ENCODE measurements at places on chromosomes 6 and 20. TPM values are rescaled to one million over a fixed set of nuclear protein-coding genes. Genes with fewer than 3 reads are reported as not detected.

- H3K27me3 ChIP-seq: no peaks in the 10 kb centered on the region
- H3K27ac ChIP-seq: no peak overlapping the region
- no peaks in the 10 kb centered on the region for H3K36me3 ChIP-seq
- no peaks in the 10 kb centered on the region for H3K4me1 ChIP-seq
- DNase-seq: no peak
- H3K4me3 ChIP-seq: no peak overlapping the region
Observed at GRCh38 chr6:116543149-116543548, 2.3 kb downstream of the TRAPPC3L start.

DNA sequence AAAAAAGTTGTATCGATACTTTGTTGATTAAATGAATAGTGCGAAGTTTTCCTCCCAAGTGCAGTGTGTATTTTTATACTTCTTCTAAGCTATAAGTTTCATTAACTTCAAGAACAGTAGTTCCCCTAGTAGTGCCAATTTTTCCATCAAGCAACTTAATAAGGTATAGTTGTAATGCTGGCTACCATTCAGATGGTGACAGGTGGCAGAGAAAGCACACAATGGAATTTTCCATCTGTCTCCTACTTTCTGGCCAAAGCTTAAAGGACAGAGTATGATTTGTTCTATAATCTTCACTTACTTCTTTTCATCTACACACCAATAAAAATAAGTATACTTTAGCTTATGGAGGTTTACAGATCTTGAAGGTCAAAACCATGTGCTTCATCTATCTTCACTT is 431.1 kb downstream of the NKAIN2 start:
- H3K36me3 ChIP-seq: no peaks in the 10 kb centered on the region
- H3K4me3 ChIP-seq: no peak overlapping the region
- no peaks in the 10 kb centered on the region for H3K27me3 ChIP-seq

DNA sequence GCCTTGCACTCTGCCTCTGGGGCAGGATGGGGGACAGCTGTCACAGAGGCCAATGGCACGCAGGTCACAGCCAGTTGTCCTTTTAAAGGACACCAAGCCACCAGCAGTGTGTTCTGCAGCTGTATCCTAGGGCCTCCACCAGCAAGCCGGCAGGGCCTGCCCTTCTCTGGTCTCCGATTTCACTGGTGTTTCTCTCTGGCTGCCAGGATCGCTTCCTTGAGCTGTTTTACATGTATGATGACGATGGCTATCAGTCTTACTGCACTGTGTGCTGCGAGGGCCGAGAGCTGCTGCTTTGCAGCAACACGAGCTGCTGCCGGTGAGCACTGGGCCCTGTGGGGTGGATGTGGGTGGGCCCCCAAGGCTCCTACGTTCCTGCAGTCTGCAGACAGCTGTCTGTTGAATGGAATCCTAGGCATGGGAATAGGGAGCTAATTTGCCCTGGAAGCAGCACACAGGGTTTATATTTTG is 22.7 kb upstream of the MAPRE1 start:
- H3K36me3 ChIP-seq: no peaks in the 10 kb centered on the region
- no peak overlapping the region for H3K4me3 ChIP-seq
- no peaks in the 10 kb centered on the region for H3K4me1 ChIP-seq
- H3K27me3 ChIP-seq: no peaks in the 10 kb centered on the region

- no peak for DNase-seq
- H3K27ac ChIP-seq: no peak overlapping the region
- no peaks in the 10 kb centered on the region for H3K27me3 ChIP-seq
- H3K4me1 ChIP-seq: no peaks in the 10 kb centered on the region
- H3K4me3 ChIP-seq: no peak overlapping the region
Observed at GRCh38 chr6:157647261-157647915, 175.7 kb upstream of the SNX9 start.

The XPO5 gene
- total RNA-seq: 16.3 TPM

- peaks cover 12% of the 10 kb centered on the region for H3K4me1 ChIP-seq
- H3K4me3 ChIP-seq: no peak overlapping the region
- H3K36me3 ChIP-seq: no peaks in the 10 kb centered on the region
- H3K27ac ChIP-seq: no peak overlapping the region
- no peaks in the 10 kb centered on the region for H3K27me3 ChIP-seq
Observed at GRCh38 chr6:29975561-29975907, 33.2 kb downstream of the HLA-A start.
